GM03348 (cell line): ENCODE measurements at places on chromosomes 6 and 20.

GRCh38 chr6:100435299-100435698 is 29.4 kb downstream of the SIM1 start:
- DNase-seq = peak; percentile 48

- DNase-seq = no peak
Observed at GRCh38 chr6:133376743-133377142, 135.6 kb downstream of the EYA4 start.

GRCh38 chr6:16471222-16471909 is 233.0 kb downstream of the GMPR start:
- no peak for DNase-seq

- no peak for DNase-seq
Observed at GRCh38 chr6:27834879-27835549, 77.2 kb downstream of the OR2B2 start.

DNA sequence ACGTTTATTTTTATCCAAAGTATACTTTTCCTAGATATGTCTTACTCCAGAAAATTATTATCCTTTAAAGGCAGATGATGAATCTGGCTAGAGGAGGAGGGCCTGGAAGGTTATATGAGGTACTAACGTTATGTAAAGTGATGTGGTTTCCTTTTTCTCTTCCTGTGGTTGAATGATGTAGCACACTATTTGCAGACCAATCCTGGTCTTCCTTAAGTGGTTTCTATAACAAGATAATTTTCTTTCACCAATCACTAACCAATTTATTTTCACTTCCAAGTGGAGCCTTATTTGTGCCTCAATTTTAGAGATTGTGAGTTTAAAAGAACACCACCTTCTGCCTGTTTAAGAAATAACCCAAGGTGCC is 154.6 kb upstream of the SOX4 start:
- no peak for DNase-seq
